K562 (cell line): ENCODE measurements at places on chromosomes 1 and 21. TPM values are rescaled to one million over a fixed set of nuclear protein-coding genes. Genes with fewer than 3 reads are reported as not detected.

The CHIA gene
- not detected in 2 replicates for total RNA-seq

DNA sequence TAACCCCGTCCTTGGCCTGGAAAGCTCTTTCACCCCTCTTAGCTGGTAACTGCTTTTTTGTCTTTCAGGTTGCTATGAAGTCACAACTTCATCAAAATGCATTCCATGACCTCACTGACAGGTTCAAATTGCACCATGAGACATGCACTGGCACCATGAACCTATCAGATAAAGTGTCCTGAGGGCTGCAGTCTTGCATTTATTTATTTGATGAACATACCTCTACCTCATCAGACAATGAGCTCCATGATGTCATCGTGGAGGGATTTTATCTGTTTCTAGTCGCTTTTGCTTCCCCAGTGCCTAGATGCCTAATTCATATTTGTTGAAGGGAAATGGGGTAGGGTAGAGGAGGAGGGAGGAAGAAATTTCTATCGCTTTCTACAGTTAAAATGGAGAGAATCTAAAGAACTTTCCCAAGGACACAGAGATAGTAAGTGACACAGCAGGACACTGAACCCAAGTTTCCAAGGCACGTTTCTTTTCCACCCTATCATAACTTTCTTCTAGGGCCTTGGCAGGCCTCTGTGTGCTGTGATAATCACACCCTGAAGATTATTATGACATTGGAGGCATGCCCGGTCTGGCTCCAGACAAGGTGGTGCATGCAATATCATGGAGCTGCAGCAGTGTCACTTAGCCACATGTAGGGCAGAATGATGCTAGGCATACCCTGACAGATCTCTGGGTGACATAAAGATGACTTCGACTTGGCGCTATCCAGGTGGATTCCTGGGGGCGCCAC, 69.5 kb downstream of the CD58 start:
- no peak for DNase-seq

DNA sequence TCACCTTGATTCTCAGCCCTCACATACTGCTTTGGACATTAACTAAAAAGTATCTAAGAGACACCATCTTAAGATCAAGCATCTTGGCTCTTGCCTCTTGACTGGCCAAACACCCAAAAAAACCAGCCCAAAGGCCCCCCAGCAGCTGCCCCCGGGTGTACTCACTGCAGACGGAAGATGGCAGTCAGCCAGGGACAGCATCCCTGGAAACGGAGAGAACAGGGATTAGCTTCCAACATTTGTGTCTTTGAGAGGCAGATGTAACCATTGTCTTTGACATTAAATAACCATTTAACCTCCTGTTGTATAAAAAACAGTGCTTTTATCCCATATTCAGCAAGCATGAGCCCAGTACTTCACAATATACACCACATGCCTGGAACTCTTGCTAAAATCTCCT, 11.3 kb downstream of the TMEM63A start:
- DNase-seq, result no peak

GRCh38 chr1:25905680-25906643, at the start of gene STMN1:
Gene STMN1 (minus strand): TSS chr1:25906419. CDS start chr1:25904676, 1,743 bp downstream.
- peak; percentile 99 for DNase-seq

GRCh38 chr1:107273515-107273914, 132.7 kb downstream of the NTNG1 start:
- no peak for DNase-seq

DNA sequence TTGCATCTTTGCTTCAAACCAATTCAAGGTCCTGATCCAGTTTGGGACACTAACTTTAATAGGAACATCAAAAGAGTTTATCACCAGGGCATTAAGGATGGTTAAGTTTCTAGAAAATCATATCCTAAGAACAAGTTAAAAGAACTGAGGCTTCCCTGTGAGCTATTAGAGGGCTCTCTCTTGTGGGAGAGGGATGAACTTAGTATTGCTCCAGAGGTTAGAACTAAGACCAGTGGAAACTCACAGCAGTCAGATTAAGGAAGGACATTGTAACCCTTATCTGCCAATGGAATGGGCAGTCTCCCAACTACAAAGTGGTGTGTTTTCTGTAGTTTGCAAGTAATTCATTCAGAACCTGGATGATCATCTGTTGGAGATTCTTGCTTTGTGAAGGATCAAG, 36.8 kb downstream of the UBE2U start:
- no peak for DNase-seq

DNA sequence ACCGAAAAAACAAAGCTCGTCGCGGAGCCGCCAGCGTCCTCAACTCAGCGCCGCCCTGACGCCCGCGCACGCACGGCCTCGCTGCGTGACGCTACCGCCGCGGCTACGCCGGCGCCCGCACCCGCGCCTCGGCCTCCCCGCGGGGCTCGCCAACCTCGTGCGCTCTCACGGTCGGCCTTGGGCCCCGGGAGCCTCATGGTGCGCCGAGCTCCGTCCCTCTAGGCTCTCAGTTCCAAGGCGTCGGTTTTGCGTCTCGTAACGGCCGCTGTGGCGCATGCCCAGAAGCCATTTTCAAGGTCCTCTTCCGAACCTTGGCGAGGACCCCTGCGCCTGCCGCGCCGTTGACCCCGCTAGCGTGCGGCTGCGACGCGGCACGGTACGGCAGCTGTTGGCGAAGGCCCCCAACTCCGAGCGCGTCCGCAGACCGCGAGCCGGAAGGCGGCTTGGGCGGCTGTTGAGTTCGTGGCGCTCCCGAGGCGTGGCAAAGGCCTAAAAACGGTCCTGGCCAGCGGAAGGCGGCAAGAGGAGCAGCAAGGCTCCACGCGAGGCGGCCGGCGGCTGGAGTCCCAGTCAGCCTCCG, at the start of gene HENMT1:
Gene HENMT1, minus strand, starts transcription at position 64 of the 580 bp plus-strand sequence. CDS start 1,209 bp downstream, outside the sequence.
- DNase-seq, result no peak

DNA sequence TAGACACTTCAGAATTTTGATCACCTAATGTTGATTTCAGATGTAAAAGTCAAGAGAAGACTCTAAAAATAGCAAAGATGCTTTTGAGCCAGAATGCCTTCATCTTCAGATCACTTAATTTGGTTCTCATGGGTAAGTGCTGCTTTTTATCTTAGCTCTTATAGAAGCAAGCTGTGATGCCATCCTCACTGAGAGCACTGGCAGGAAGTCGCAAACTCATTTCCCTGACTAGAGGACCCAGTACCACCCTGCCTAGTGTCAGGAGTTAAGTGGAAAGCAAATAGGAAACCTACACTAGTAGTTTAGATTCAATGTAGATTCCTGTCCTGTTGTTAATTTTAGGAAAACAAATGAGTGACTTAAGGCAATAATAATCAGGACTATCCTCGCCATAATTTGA, 12.1 kb downstream of the IFNAR2 start:
- no peak for DNase-seq

GRCh38 chr1:86169625-86170024, 13.1 kb upstream of the COL24A1 start:
- no peak for DNase-seq

The CBS gene
- total RNA-seq, result 364 and 419 TPM in 2 replicates

The PRKACB gene
- 4.5 and 5.4 TPM in 2 replicates for total RNA-seq

The LEMD1 gene
- 0.47 and 0.60 TPM in 2 replicates for total RNA-seq

DNA sequence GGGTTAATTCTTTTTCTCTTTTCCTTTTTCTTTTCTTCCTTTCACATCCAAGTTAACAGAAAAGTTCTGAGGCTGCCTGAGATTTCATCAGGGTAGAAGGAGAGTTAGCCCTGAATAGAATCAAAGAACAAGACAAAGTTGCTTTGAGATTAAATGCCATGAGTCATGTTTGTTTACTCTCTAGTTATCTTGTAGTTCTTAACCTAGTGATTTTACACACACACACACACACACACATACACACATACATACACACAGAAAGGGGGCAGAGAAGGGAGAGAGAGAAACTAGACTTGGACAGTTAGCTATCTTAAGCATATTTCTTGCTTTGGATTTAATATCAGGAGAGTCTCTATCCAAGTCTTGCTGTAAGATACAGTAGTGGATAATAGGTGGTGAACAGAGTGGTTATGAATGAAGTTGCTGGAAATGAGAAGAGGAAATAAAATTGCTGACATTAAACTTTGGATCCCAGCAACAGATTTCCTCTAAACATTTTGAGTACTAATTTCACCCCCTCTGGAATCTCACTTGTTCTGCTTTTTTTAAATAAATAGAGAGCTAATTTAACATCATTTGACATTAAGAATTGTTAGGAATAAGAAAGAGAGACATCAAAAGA, 19.9 kb downstream of the PLA2G4A start:
- no peak for DNase-seq

- DNase-seq, result no peak
These were observed 10.1 kb upstream of the SERBP1 start for GRCh38 chr1:67440339-67440738.
